ENCODE measurements at places on chromosomes 1 and 21.

- DNase-seq, result no peak
Measured at GRCh38 chr21:29166853-29167252, 36.4 kb downstream of the MAP3K7CL start.

GRCh38 chr1:219299420-219299819 is 125.7 kb downstream of the LYPLAL1 start:
- no peak for DNase-seq

- no peak for DNase-seq
Measured at GRCh38 chr1:55034476-55035133, 4.7 kb upstream of the PCSK9 start.

- no peak for DNase-seq
Measured at GRCh38 chr1:228062812-228063211, 19.7 kb upstream of the ARF1 start.

GRCh38 chr21:36159356-36159921 is 2.8 kb downstream of the DOP1B start:
- peak; percentile 61 for DNase-seq
